ENCODE measurements at places on chromosomes 5 and 9. TPM values are rescaled to one million over a fixed set of nuclear protein-coding genes. Genes with fewer than 3 reads are reported as not detected.

STARD4 gene
- total RNA-seq: 71.5 TPM

ANKDD1B gene
- 7.3 TPM for total RNA-seq

DNA sequence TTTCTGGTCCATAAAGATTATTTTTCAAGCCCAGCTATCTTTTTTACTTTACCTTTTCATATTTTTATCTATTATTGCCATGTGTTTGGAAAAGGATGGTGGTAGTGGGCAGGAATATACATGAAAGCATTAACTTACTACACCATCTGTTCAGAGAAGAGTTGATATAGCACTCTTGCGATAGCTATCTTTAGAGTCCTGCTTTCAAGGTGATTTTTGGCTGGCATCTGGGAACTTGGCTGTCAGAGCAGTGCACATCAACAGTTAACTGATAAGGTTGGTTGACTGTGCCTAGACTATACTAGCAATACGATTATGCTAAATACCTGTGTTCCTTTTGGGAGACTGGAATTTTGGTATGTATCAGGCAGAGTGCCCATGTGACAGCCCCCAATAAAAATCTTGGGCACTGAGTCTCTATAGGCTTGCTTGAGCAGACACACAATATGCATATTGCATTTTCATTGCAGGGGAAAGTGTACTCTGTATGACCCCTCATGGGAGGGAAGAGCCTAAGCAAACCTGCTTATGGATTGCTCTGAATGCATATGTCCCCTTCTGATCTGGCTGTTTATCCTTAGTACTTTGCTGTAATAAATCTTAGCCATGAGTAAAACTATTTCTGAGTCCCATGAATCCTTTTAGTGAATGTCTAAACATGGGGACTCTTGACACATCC, 227.6 kb upstream of the C9orf72 start:
- DNase-seq: no peak

DNA sequence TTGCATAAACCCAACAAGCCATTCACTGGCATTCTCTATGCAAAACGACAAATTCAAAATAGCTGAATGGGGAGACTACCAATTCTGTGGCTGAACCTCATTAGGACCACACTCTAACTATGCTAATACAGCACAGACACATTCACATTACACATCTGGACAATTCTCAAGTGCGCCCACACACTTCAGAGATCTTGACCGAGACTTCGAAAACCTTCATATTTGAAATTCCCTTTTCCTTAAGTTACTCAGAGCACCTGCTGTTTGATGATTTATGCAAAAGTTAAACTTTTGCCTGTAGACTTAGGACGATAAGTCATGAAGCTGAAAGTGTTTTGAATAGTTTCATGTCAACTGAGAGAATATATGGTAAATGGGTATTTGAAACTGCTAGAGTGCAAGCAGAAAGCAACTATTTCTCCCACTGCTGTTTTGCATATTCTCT, 111.9 kb downstream of the FBN2 start:
- DNase-seq: no peak

DNA sequence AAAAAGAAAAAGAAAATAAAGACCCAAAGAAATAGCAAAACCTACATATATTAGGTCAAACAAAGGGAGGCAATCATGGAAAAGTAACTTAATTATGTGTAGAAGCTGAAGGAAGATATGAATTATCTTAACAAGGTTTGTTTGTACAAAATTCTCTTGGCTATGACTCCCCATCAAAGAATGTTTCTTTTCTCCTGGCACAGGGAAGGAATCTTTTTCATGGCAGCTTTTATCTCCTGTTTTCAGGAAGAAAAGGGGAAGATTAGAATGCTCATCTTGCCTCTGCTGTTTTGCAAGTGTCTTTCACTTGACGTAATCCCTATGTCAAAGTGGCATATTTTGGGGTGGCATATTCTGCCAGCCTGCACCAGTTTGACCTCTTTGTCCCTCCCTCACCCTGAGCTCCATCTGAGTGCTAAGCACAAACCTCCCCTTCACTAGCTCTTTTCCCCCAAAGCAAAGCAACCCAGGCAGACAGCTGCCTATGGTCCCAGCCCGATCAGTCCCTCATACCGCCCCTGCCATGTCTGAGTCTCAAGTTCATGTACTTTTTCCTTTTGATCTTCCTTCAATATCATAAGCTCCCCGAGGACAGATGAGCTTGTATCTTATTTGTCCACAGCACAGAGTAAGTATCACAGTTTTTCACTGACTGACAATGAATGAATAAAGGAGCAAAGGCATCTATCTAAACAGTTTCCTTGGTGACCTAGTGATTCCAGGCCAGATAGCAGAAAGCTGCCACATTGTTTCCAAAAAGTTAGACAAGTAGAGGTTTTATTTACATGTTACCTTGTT, 242.8 kb upstream of the ANKRD55 start:
- DNase-seq: no peak

GRCh38 chr9:134010310-134011173, 14.7 kb upstream of the BRD3OS start:
- no peak for DNase-seq

DNA sequence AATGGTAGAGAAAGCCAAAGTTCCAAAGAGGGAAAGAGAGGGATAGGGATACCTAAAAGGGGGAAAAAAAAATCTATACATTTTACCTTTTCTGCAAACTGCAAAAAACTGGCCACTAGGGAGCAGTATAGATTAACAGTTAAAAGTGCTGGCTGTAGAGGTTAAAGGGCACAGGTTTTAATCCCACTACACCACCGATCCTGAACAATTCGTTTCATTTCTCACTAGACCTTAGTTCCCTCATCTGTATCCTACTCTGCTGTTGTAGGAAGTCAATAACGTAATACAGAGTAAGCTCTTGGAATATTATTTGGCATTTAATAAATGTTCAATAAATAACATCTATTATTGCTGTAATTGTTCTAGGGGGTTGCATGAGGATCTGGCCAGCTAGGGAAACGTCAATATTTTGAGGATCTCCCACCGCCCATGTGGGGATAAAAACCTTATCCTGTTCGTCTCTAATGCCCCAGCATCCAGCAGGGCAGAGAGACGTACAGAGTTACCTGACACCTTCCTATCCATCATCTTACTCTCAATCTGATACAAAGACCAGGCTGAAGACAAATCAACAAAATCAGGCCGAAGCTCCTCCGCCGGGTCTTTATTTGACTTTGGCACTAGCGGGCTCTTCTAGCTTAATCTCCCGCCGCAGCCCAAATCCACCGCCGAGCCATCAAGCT, 757 bp downstream of the CDC26 start:
- no peak for DNase-seq

DNA sequence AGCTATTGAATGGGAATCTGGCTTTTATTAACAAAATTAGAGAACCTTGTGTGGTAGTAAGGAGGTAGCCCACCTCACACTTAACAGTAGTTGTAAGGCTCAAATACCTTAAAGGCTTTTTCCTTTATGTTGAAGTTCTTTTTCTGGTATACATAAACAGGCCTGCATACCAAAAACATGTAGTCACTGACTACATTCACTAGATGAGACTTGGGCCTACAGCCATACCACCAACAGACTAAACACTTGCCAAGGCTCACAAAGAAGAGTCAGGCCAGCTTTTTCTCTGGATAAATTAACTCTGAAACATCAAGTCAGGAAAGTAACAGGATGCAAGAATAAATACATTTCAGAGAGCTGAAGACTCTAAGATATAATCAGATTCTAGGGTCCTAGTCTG, 78.6 kb upstream of the MPDZ start:
- no peak for DNase-seq

DNA sequence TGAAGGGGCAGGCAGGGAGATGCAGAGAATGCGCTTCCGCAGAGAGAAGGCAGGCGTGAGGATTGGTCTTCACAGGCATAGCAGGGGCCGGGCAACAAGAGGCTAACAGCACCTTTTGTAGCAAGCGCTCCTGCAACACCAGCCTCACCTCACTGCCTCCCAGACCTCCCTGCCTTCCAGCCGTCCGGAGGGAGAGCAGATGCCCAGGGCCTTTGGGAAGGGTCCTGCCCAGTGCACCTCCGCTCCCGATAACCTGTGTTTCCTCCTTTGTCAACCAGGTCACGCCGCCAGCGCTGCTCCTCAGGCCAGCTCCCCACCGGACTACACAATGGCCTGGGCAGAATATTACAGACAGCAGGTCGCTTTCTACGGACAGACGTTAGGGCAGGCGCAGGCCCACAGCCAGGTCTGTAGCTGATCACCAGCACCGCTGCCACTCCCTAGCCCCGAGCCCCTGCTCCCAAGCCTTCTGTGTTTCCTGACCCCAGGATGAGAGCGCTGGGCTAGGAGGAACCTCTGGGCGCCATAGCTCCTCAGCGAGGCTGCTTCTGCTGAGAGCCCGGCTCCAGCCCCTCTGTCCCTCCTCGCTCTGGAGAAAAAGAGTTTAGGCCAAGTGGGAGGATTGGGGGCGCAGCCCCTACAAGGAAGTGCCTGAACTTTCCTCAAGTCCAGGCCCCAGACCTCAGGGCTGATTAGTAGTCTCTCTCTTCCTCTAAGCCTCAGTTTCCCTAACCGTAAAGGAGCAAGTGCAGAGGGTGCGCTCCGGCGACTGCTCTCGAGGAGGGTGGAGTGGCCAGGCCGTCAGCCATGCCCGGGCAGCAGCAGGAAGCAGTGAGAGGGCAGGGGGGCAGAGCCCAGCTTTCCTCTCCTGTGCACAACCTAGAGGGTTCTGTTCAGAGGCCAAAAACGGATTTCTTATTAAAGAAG, 28.4 kb upstream of the PRDM12 start:
- no peak for DNase-seq

DNA sequence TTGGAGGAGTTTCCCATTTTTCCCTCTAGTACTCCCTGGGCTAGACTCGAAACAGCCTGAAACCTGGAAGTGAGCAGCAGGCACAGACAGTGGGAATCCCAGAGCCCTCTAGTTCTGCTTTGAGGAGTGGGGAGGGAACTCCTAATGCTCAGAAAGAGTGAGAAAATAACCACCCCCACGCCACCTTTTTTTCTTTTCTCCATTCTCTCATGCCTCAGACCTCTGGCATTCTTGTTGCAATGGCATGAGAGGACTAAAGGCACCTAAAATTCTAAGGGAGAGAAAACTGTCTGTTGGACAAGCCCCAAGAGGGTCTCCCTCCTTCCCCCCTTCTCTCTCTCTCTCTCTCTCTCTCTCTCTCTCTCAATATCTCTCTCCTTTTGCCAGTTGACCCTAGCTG, 15.1 kb upstream of the IRF1 start:
- no peak for DNase-seq
